ENCODE measurements at places on chromosomes 12 and 14. TPM values are rescaled to one million over a fixed set of nuclear protein-coding genes. Genes with fewer than 3 reads are reported as not detected.

DNA sequence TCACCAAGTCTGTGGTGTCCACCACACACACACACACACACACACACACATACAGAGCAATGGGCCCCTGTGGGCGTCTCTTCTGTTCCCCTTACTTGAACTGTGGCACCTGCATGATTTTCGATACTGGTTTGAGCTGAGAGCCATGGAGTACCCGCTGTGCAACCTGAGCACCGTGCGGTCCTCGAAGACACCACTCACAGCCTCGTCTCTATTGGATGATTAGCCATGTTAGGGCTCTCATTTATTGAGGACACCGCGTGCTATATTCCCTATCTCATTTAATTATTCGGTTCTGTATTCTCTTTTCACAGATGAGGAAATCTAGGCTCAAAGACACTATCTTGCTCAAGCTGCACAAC, 623 bp upstream of the C14orf132 start:
- no peak for DNase-seq

- DNase-seq = no peak
These were observed 180.2 kb downstream of the ANO4 start for GRCh38 chr12:100974747-100975146.

DNA sequence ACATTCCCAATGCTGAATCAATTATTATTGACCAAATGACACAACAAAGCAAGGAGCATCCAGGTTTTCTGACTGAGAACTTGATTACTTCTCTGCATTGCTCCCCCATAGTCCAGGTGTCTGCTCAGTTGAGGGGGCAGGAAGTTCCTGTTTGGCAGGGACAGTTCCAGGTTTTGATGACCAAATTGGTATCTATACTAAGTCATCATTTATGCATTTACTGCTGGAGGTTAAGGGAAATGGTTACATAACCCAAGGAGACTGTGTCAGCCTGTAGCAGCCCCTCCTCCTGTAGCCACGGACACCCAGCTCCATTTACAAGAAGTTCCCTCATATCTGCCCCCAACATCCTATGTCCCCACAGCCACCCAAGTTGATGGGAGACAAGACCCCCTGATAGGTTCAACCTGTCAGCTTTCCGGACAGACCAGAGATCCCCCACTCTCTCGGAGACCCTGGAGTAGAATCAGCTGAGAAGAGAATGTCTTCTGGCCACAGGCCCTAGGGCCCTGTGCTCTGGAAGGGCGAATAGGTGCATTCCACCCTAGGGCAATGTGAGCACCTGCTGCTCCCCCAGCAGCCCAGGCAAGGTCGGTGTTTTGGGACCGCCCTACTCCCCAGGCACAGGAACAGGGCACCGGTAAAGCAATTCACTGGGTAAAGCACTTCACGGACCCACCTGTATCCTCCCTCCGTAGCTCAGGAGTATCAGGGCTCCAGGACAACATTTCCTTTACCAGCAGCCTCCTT, 23.6 kb downstream of the IRF2BPL start:
- DNase-seq = no peak

DNA sequence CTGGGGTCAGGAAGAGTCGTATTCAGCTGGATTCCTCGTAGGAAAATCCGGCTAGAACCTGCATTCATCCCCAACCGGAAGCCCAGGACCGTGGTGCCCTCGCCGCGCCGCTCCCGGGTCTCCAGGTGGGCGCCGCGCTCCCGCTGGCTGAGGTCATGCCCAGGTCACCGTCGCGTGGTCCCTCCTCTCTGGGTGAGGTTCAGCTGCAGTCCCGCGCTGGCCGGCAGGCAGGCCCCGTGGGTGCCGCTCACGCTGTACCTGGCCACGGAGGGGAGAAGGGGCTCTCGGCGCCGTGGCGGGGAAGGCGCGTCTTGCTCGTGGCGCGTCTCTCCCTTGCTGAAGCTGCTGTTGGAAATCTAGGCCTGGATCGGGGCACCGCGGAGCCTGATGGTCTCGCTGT, 44.5 kb downstream of the LRTM2 start:
- DNase-seq = no peak

DNA sequence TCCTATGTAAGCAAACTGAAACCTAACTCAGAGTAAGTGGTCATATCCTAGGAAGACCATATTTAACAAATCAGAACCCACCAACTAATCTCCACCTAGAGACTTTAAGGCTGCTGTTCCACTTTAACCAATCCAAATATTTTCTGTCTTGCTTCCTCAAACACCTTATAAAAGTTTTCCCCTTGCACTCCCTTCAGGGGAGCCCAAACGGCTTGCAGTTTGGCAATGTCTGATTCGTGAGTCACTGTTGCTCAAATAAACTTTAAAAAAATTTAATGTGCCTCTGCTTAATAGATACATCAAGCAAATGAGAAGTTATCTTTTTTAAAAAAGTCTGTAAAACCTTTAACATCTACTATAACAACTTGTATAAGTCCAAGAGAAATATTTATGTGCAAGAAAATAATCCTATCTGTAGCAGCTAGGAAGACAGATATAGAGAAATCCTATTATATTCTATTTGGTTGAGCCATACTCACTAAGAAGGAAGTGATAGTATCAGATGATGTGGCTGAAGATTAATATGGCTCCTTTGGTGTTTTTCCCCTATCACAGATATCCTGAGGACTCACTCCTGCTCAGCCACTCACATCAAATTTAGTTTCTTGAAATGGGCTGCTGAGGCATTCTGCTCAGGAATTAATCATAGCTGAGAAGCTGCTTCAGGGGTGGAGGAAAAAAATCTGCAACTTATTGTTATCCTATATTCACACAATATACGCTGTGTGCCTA, 65.1 kb upstream of the DUSP6 start:
- no peak for DNase-seq

Gene RPS6KL1
- 1.5 TPM for polyA plus RNA-seq

Gene LRRIQ1
- 44.1 TPM for polyA plus RNA-seq

- peak; percentile 60 for DNase-seq
These were observed 176.8 kb downstream of the GXYLT1 start for GRCh38 chr12:41967668-41968500.

- DNase-seq = no peak
These were observed 825.5 kb upstream of the SEL1L start for GRCh38 chr14:82359201-82359600.

DNA sequence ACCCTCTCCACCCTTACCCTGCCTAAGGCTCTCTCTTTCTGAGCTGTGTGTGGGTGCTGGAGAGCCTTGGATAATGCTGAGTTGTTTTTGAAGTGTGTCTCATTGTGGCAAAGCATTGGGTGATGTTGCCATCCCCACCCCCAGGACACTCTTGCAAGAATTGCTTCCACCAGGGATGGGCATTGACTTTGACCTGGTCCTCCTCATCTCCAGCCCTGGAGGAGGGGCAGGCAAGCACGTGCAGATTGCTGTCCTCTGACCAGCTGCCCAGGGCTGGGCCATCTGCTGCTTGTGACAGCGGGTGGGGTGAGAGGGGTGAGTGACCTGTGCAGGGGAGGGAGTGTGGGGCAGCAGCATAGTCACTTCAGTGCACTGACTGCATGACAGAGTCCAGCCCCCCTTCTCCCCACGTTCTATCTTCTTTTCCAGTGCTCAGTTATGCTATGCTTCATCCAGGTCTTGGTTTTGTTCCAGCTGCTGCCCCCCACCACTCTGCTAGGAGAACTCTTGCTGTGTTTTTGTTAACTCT, 26.2 kb downstream of the SUSD6 start:
- no peak for DNase-seq

GRCh38 chr12:108635201-108635996, 1.7 kb upstream of the SELPLG start:
- DNase-seq = no peak

GRCh38 chr12:68416826-68417225, 84.7 kb upstream of the MDM1 start:
- DNase-seq = no peak

DNA sequence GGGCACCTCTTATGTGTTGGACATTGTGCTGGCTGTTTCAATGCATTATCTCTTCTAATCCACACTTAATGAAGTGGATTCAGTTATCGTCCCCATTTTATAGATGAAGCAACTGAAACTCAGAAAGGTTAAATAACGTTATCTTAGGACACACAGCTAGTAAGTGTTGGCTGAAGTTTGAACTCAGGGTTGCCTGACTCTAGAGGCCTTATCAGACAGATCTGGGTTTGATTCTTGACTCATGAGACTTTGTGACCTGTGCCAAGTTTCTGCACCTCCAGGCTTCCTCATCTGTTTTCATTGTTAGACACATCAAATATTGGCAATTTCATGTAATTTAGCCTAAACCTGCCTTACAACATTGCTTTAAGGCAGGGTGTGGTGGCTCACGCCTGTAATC, 18.2 kb upstream of the IRF2BPL start:
- no peak for DNase-seq

GRCh38 chr12:120497524-120498150, 1.7 kb downstream of the DYNLL1 start:
- DNase-seq = no peak

Gene PMCH
- 1.0 TPM for polyA plus RNA-seq

Gene KRT74
- not detected for polyA plus RNA-seq

DNA sequence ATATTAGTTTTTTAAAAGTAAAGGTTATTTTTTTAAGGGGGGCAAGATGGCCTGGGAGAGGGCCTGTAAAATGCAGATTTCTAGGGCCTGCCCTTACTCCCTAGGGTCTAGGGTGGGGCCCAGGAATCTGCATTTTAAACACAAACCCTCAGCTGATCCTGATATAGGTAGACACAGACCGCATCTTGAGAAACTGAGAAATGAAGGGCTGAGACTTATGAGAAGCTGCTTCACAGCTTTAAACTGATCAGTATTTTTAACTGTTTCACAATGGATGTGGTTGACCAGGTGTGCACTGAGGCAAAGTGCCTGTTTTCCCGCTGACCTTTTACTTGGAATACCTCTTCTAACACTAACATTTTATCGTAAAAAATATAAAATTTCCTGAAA, 84.0 kb downstream of the CCDC88C start:
- DNase-seq = no peak

- DNase-seq = no peak
These were observed 452 bp upstream of the RABGGTA start for GRCh38 chr14:24271834-24272263.

- DNase-seq = no peak
These were observed 9.3 kb downstream of the KRAS start for GRCh38 chr12:25241167-25242020.

Gene EMP1
- polyA plus RNA-seq = 139 TPM

Gene DPPA3
- not detected for polyA plus RNA-seq

Gene GALNT9
- polyA plus RNA-seq = 7.7 TPM

Gene BEGAIN
- polyA plus RNA-seq = 1.5 TPM

Gene ADGRD1
- 17.6 TPM for polyA plus RNA-seq

Gene TSPAN9
- polyA plus RNA-seq = 90.1 TPM

DNA sequence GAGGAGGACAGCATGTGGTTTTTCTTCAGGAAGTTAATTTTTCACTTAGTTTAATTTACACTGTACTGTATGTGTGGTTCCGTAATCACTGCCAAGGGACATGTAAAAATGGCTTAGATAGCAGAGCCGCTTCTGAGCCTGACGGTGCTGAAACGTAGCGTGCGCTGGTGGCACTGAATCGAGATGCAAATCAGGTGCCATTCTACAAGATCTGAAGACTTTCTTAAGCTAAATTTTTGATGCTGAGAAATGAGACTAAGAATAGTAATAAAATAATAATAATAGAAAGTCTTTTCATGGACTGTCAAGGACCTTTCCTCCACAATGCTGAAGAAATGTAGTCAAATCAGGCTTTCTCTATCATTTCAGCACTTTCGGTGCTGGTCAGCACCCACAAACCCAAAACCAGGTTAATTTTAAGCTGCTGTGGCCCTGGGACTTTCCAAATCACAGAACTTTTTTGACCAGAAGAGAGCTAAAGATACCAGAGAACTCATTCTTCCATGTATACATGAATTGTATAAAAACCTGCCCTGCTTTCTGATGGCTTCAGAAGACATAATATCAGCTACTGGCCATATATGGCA, 183.3 kb upstream of the LMO3 start:
- DNase-seq = no peak

GRCh38 chr12:49706351-49707127, 666 bp downstream of the FMNL3 start:
- no peak for DNase-seq

Gene RPL10L
- polyA plus RNA-seq = not detected

DNA sequence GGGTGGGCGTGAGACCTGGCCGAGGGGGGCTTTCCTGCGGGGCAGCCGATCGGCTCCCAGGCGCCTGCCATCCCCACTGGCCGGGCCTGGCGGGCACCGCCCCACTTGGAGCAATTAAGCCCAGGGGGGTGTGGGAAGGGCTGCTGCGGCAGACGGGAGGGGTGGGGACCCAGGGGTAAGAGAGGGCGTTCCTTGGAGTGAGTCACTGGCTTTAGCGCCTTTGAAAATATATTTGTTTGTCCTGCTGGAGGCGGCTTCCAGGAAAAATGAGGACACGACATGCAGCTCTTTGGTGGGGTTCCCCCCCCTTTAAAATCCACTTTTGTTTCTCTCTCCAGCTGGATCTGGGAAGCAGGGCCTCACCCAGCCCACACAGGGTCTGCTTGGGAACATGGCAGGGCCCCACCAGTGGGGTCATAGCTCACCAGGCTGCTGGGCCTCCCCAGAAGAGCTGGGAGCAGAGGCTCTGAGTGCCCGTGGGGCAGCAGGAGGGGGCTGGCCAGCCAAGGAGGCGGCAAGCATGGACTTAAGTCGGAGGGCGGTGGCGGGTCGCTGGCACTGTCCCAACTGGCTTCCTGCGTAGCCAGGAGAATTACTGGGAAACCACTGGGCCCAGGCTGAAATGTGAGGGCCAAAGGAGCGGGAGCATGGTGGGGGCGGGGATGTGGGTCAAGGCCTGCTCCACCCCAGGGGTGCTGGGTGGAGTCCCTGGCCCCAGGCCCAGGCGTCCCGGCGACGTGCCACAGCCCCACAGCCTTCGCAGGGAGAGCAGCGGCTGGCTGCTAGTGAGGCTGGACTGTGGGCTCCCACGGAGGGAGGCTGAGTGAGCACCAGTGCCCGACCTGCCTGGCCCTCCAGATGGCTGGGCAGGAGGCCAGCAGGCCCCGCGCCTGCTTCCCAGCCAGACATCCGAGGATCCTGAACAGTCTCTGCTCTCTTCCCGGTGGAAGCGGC, 128.0 kb downstream of the RFLNA start:
- no peak for DNase-seq

DNA sequence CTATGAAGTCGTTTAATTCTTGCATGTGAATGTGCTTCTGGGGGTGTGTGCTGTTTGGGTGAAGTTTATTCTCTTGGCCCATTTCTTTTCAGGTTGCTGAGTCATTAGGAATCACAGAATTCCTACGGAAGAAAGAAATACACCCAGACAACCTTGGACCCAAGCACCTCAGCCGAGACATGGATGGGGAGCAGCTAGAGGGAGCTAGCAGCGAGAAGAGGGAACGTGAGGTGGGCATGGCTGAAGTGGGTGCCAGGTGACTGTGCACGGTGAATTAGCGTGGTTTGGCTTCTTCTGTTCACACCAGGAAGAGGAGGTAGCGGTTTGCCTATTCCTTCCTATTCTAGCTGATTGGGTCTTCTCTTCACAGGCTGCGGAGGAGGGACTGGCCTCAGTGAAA, 19.2 kb downstream of the ZNF839 start:
- DNase-seq = no peak

Gene RNASE7
- 0.55 TPM for polyA plus RNA-seq

Gene KRT75
- polyA plus RNA-seq = not detected

- no peak for DNase-seq
These were observed 5.9 kb downstream of the LAG3 start for GRCh38 chr12:6778217-6778573.

- DNase-seq = no peak
These were observed 4.6 kb downstream of the HOXC4 start for GRCh38 chr12:54058128-54058768.

Gene ACSS3
- 19.6 TPM for polyA plus RNA-seq
